ENCODE measurements at places on chromosomes 4 and X. TPM values are rescaled to one million over a fixed set of nuclear protein-coding genes. Genes with fewer than 3 reads are reported as not detected.

- no peak for DNase-seq
These were observed 135.2 kb upstream of the EDNRA start for GRCh38 chr4:147345662-147346061.

GRCh38 chr4:76430519-76431388 is 4.3 kb upstream of the SHROOM3 start:
- DNase-seq: no peak

- no peak for DNase-seq
These were observed 8.4 kb downstream of the NIPAL1 start for GRCh38 chr4:48025005-48025404.

- no peak for DNase-seq
These were observed 11.6 kb downstream of the PABPC4L start for GRCh38 chr4:134189949-134190348.

- DNase-seq: no peak
These were observed 79.9 kb downstream of the TRPC5OS start for GRCh38 chrX:111955901-111956300.

DNA sequence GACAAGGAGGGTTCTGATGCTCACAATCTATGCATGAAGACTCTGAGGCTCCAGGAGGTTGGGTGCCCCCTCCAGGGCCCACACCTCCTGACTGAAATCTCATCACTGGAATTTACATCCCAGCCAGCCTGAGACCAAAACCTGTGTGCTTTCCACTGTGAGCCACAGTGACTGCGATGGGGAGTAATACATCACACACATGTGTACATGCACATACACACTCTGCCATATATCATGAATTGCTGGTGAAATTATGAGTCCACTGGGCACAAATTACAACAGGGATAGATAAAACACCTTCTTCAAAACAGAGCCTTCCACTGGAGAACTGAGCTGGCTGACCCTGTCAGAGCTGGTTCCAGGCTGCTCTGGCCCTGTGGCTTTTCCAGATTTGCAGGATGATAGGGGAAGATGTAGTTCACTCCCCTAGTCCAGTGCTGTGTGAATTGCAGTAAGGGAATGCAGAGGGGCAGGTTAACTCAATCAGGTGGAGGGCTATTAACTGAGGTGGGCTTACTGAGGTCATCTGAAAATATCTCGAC is 35.8 kb upstream of the MSX1 start:
- DNase-seq: no peak

GRCh38 chr4:26937139-26937538 is 76.5 kb downstream of the STIM2 start:
- no peak for DNase-seq

Gene FGG
- not detected for total RNA-seq

Gene ZNF157
- not detected for total RNA-seq

Gene GYPE
- 1.5 TPM for total RNA-seq

Gene TECRL
- total RNA-seq: 712 TPM

Gene ANXA5
- total RNA-seq: 186 TPM

Gene UNC5C
- 4.6 TPM for total RNA-seq
